ENCODE measurements at places on chromosomes 2 and 18.

GRCh38 chr18:54904581-54904980, 54.7 kb downstream of the CCDC68 start:
- DNase-seq, result no peak

DNA sequence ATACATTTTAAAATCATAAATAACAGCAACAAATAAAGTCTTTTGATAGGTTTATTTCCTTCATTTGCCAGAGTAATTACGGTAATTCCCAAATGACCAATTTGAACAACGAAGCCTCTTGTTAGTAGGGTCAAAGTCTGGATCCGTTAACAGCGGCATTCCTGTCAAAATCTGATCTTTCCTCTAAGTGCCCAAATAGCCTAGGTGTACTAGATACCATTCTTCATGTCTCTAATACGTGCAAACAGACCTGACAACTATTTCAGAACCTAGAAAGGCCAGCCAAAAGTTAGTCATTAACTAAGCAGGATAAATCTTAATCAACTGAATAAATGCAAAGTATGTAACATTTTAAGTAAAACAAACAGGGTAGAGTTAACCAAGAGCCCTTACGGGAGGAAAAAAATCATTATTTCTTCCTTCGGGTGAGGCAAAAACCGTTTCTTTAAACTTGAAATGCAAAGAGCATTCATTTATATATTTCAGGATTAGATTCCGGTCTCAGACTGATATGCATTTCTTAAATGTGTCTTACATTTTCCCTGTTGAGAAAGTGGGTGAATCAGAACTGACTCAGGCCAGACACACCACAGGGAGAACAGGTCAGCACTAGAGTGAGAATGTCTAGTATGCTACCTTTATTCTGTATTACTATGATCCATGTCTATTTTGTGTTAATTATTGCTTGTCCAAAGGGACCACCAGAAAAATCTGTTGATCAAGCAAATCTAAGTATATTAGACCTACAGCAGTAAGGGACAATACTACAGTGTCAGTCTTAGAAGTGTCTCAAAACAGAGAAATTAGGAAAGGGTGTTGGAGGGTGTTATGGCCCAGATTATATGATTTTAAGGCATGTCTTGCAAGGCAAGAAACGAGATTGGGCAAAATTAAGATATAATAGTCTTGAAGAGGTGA, 141.5 kb upstream of the NDUFV2 start:
- no peak for DNase-seq

DNA sequence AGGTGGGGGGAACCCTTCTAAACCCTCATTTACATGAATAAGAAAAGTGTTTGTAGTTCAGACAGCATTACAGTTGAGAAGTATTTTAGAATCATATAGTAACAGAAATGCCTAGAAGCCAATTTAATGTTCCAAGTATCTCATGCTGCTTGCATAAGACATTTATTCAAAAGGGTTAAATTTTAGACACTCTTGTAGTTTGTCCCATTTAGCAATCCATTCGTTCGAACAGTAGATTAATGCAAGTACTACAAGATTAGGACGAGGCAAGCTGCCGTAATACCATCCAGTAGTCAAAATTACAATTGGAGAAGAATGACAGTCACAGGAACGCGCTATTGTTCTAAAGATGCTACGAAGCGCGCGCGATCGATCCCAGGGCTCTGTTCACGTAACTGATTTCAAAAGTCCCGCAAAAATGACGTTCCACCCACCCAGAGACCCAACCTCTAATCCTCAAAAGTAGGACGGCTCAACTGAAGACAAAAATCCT, 1.2 kb downstream of the TMEM237 start:
- peak; percentile 16 for DNase-seq

GRCh38 chr2:179235463-179236108, 29.0 kb downstream of the SESTD1 start:
- no peak for DNase-seq

DNA sequence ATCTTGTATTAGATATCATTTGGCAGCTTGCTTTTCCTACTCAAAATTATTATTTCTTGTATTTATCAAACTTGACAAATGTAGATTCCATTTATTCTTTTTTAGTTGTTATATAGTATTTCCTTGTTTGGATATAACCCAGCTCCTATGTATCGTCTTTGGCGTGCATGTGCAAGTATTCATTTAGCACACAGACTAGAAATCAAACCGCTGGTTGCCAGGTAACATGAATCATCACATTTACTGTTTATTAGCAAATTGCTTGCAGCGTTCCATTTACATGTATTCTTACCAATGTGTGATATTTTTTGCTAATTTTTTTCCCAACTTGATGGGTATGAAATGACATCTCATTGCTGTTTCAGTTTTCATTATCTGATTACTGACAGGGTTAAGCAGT, 2089.7 kb upstream of the CELF4 start:
- DNase-seq, result no peak

DNA sequence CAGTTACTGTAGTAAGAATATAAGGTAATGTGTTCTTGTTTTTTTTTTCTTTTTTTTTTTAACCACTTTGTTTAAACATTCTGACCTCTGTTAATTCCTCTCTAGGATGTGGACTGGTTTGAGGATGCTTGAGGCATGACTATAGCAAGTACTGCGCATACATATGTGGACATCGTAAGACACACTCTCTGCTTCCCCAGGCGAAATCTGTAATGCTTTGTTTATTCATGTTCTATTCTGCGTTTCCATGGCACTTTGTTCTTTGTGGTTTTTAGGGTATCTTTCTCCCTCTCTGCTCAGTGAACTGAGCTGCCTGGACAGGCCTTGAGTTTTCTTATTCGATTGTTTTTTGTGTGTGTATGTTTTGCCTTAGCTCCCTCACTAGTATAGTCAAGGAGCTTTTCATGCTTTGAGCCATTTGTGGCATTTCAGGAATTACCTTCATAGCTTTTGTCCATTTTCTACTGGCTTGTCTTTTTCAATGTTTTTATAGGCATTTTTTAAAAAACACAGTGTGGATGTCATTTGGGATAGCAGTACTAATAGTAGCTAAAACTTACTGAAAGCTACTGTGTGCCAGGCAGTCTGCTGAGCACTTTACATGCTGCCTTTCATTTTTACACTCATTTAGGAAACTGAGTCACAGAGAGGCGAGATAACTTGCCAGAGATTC, 1.9 kb upstream of the SH3BP4 start:
- no peak for DNase-seq

DNA sequence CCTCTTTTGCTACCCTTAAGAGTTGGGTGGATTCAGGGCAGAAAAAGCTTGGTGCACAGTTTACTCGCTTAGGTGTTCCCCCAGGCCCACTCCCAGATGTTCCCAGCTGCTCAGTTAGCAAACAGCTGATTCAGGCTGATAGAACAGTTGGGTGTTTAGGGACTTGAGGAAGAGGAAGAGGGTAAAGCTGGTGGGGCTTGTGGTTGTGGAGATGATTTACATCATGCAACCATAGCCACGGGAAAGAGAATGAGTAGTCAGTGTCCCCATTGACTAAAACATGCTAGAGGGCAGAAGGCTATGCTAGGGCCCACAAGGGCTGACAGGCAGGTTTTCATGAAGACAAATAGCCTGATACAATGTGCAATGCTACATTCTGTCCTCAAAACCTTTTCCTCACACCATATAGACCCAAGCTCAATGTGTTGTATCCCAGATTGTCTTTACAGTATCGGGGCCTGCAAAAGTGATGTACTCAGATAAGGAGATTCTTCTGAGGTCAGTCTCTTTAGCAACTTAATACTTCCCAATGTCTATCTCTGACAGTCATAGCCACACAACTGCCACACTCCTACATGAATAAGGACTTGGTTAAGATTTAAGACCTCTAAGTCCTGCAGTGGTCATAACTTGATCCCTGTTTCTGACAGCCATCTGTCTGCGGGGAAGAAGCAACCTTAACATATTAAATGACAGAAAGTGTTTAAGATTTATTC, 15.6 kb downstream of the COLEC12 start:
- no peak for DNase-seq

- DNase-seq, result no peak
Observed at GRCh38 chr18:42860011-42860410, 255.5 kb downstream of the RIT2 start.

GRCh38 chr2:113677330-113677729, 50.3 kb downstream of the RABL2A start:
- no peak for DNase-seq

- no peak for DNase-seq
Observed at GRCh38 chr2:201128933-201129505, 13.1 kb downstream of the CFLAR start.

- DNase-seq, result no peak
Observed at GRCh38 chr18:23143016-23143814, 7.9 kb downstream of the CABLES1 start.

DNA sequence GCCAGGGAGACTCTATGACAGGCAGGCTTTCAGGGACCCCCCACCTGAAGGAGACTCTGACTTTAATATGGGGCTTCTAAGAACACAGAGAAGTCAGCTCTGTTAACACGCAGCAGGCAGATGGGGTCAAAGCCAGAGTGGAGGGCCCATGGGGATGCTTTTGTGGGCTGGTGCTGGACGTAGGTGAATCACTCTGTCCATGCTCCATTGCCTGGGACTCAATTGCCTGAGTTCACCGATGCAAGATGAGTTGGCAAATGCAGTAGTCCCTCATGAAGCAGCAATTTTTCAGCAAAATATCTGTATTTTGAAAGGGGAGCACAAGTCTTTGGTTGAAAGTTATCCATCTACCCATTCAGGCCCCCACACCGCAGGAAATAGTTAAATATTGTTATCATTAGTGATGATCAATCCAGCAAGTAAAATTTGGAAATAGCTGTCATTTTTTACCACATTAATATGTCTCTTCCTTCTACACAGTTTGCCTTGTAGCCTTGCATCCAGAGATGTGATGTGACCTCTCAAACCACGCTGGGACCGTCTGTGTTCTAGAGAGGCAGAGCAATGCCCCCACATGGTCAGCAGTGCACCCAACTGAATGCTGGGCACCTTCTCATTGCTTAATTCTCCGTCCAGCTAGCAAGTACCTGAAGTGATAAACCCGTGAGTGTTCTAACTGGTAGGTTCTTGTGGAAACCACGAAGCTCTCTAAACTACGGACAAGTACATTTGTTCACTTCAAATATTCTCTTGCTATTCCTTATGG, 34.8 kb upstream of the FAM110C start:
- DNase-seq, result no peak

- DNase-seq, result no peak
Observed at GRCh38 chr2:191740759-191741158, 62.8 kb downstream of the NABP1 start.

DNA sequence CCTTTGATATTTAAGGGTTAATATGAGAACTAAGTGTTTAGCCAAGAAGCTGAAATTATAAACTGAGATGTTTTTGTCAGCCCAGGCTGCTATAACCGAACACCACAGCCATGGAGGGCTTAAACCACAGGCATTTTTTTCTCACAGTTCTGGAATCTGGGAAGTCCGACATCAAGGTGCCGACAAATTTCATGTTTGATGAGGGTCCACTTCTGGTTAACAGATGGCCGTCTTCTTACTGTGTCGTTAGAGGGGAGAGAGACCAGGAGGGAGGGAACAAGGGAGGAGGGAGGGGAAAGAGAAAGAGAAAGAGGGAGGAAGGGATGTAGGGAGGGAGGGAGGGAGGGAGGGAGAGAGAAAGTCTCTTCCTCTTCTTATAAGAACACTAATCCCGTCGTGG, 6.5 kb upstream of the CNDP2 start:
- no peak for DNase-seq

GRCh38 chr18:8658858-8659485, 46.4 kb upstream of the MTCL1 start:
- DNase-seq, result no peak

DNA sequence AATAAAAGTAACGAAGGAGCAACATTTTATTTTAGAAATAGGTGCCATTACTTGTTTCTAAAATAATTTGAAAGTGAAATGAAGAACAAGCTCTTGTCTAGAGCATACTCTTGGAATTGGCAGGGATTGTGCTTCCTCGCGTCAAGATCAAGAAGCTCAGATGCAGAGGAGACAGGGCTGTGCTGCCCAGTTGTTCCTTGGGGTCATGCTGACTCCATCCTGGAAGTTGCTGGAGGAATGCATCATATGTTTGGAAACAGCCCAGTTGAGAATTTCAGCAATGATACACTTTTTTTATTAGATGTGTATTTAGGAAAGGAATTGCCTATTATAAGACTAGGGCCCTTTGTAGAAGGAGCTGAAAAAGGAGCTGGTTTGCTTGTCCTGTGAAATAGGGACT, 17.2 kb downstream of the LTBP1 start:
- no peak for DNase-seq

- no peak for DNase-seq
Observed at GRCh38 chr2:198710562-198710961, 747.2 kb downstream of the SATB2 start.

DNA sequence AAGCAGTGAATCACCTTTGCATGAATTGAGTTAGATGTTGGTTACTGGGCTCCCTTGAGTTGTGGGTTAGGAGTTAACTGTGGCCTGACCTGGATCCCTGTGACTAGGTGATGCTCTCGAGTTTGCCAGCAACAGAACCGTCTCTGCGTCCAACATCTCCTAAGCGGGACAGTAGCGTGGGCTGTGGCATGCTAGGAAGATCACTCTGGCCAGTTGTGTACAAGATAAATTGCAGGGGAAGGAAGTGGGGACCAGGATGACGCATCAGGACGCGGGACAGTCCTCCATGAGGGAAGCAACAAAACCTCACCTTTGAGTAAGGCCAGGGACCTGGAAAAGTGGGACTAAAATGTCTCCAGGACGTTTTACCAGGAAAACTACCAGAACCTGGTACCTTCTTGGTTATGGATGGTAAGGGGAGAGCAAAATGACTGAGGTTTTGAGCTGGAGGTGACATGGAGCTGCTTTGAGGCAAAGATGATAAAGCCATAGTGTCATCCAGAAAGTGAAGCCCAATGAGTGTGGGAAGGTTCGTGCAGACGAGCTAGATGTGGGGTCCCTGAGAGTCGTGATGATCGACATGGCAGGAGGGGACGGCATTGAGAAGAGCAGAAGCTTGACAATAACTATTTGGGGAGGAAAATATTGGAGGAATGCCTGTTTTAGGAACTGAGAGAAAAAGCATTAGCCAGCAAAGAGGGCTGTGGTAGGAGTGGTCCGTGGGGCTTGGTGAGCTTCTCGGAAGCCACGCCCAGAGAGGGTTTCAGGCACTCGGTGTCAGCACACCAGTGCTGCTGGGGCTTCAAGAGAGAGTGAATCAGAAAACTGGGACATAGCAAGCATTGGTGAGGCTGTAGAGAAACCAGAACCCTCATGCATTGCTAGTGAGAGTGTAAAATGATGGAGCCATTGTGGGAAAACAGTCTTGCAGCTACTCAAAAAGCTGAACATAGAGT, 95.1 kb downstream of the SMAD7 start:
- DNase-seq, result no peak

DNA sequence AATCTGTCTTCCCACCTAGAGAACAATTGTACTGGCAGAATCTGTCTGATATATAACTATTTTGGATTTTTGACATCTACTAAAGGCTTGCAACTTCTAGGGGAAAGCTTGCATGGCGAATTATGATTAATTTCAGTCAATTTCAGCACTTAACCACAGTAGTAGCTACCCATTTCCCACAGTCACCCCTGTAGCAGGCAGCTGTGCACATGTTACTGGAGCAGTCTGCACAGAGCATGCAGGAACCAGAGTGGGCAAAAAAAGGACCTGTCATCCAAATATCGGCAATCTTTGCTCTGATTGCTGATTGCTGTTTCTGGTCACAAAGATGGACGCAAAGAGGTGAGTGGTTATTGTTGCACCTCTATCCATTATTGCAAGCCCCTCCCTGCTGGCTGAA, 473.3 kb downstream of the SPAG16 start:
- DNase-seq, result no peak
